ENCODE measurements at places on chromosomes 7 and 10.

DNA sequence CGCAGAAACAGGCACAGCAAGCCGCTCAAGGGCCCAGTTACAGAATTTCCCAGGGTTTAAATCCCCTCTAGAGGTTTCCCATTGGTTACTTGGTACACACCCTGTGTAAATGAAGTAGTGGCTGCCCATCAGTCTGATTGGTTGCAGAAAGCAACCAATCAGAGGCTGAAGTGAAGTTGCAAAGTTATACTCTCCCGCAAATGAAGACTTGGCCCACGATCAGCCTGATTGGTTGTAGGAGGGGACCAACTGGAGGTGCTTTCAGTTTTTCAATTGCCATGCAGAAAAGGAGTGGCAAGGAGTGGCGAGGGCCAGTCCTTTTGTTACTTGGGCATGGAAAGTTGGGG is 909.2 kb upstream of the AUTS2 start:
- no peak for DNase-seq

DNA sequence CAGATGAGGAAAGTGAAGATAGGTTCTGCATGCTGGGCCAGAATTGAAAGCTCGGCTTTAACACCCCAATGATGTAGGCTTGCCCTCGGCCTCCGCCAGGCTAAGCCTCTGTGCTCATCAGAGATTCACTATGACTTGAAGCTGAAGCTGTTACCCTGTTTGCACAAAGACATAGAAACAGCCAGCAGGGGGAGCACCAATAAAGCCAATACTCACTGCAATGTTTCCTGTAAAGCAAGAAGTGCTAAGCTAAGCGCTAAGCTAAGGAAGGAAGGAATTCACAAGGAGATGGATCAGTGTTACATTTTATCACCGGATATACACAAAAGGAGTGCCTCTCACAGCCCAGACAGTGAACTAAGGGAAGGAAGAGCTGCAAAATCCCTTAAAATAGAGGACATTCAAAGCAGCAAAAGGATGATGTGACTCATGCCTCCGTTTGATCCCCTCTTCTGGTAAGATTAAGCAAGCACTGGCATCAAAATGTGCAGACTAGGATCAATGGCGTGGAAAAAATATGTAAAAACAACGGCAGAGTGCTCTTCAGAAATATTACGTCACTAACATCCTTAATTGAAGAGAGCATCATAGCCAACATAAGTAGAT is 153.8 kb downstream of the COBL start:
- DNase-seq, result peak; percentile 52

DNA sequence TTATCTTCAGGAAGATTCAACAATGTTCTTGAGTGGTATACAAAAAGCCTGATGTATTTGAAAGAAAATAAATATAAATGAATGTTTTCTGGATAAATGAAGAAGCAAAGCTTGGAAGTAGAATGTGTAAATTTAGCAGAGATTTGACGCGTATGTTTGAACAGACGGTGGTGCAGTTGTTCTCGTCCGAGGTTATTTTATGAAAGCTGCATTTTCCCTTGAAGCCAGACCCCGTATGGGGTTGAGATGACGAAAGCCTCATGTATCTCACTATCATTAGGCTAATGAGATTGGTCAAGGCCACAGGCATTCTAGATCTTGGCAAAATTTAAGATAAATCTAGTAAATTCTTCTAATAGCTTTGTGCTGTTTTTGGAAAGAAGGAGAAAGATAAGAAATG is 195.2 kb downstream of the NXPH1 start:
- DNase-seq, result no peak

- no peak for DNase-seq
Observed at GRCh38 chr10:89283936-89284475, 17.8 kb upstream of the IFIT2 start.

DNA sequence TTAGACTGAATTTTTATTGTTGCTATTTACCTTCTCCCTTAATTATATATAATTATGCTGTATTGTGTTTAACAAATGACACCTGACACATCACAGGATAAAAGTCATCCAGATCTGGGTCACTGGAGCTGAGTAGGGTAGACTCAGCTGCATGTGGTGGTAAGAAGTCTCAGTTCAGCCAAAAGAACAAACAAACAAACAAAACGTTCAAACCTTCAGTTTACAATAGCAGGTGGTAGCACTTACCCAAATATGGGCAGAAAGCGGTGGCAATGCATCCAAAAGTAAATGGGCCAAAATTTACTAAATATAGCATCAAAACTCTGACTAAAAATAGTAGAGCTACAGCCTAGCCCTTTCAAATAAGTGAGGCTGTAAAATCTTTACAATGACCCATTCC is 42.2 kb downstream of the ZWINT start:
- DNase-seq, result no peak

DNA sequence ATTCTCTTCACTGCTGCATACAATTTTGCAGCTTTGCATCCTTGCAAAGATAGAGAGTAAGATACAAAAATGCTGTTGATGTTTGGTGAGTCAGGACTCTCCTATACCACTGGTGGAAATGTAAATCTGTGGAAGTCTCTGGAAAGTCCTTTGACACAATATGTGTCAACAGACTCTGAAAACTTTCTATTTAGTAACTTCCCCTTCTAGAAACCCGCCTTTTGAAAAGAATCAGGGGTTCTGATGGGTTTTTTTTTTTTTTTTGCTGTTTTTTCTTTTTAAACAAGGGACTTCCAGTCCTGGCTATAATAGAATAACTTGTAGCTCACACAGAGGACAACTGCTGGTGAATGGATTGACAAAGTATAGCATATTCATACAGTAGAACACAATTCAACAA is 16.4 kb downstream of the NOD1 start:
- no peak for DNase-seq

- DNase-seq, result no peak
Observed at GRCh38 chr10:122515022-122515424, 45.5 kb upstream of the DMBT1 start.

- no peak for DNase-seq
Observed at GRCh38 chr10:112446055-112446854, 459 bp downstream of the ZDHHC6 start.

DNA sequence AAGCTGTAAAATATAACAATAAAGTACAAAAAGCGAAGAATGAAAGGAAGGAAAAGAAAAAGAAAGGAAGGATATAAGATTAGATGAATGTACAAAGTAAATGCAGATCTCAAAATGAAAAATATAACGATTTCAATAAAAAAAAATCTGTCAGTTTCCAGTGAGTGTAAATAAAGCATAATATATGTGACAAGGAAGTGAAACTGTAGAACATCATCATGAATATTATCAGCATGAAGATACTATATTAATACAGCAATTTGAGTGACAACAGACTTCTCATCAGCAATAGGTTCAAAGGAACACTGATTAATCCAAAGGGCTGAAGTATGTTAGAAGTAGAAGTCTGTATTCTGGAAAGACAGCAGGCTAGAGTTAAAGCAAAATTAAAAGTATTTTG is 659.5 kb upstream of the MBL2 start:
- DNase-seq, result no peak

DNA sequence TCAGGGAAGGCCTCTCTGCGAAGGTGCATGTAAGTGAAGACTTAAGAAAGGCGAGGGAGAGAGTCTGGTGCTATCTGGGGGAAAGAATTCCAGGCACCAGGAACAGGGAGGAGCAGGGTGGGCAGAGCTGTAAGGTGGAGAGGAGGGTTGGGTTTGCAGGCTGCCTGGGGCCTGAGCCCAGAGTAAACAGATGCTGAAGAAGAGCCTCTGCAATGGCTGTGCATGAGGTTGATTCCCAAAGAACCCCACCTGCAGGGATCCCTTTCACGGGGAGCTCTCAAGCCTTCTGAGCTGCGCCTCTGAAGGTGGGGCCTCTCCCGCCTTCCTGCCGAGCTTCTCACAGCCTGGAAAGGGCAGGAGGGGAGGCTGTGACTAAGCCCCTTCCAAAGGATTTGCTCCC is 115.1 kb downstream of the RNF216 start:
- no peak for DNase-seq

GRCh38 chr7:126659124-126659523 is 593.6 kb downstream of the GRM8 start:
- DNase-seq, result no peak

GRCh38 chr10:70169011-70169410 is 1.3 kb downstream of the SAR1A start:
- DNase-seq, result peak; percentile 74

GRCh38 chr7:85823396-85824080 is 636.7 kb upstream of the SEMA3D start:
- DNase-seq, result no peak

DNA sequence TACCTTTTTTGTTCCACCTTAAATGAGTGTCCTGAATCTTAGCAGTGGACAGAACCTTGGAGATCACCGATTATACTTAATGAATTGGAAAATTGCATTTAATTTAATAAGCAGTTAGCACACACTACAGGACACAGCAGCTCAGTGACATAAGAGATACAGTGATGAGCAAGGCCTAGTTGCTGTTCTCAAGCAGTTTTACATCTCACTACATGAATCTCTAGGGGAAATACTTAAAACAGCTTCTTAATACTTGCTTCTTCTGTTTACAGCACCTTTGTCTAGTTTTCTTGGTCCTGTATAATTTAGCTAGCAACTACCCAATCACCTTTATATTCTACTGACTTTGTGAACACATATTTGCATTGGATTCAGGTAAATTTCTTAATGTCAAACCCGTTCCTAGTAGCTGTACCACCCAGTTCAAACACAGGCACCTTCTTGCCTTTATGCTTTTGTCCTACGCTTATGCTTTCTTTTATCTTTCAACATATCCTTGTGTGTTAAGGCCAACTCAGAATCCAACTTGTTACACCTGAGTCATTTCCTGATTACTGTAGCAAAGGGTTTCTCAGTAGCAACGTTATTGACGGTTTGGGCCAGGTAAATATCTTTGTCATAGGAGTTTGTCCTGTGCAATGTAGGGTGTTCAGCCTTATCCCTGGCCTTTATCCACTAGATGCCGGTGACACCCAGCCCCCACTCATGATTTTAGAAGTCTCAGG is 1.8 kb downstream of the STAM start:
- no peak for DNase-seq

- no peak for DNase-seq
Observed at GRCh38 chr7:37265006-37265405, 183.7 kb downstream of the ELMO1 start.

- no peak for DNase-seq
Observed at GRCh38 chr10:83518779-83519178, 620.5 kb upstream of the GHITM start.

DNA sequence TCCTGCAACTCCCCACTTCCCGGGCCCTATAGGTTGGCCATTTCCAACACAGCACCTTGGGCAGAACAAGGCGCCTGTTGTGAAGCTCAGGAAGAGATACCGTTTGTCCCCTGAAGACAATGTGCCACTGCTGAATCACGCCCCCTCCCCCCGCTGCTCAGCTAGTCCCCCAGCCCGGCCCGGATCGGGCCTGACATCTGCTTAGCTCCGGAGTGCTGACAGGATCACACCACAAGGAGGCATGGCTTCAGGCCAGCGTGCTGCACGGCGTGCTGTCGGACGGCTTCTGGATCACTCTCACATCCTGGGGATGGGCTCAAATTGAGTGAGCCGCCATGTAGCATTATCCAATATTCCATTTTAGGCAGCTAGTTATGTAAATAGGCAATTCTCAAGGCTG is 62.1 kb upstream of the EFCAB10 start:
- DNase-seq, result no peak

DNA sequence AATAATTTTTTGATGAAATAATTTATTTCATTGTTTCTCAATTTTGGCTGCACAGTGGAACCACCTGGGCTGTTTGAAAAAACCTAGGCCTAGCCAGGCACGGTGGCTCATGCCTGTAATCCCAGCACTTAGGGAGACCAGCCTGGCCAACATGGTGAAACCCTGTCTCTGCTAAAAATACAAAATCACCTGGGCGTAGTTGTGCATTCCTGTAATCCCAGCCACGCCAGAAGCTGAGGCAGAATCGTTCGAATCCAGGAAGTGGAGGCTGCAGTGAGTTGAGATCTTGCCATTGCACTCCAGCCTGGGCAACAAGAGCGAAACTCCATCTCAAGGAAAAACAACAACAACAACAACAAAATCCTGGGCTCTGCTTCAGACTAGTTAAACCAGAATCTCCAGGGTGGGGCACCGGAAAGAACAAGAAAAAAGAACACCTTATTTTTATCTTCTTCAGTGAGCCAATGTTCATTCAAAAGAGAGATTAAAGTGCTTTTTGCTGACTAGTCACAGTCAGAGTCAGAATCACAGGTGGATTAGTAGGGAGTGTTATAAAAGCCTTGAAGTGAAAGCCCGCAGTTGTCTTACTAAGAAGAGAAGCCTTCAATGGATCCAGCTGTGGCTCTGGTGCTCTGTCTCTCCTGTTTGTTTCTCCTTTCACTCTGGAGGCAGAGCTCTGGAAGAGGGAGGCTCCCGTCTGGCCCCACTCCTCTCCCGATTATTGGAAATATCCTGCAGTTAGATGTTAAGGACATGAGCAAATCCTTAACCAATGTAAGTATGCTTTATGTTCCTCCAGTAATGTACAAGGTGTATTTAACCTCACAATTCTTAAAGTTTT is at the start of gene CYP2C18:
Gene CYP2C18 (plus strand): TSS at position 516 of the 841 bp plus-strand sequence. CDS start 91 bp downstream, at position 607.
- DNase-seq, result no peak

DNA sequence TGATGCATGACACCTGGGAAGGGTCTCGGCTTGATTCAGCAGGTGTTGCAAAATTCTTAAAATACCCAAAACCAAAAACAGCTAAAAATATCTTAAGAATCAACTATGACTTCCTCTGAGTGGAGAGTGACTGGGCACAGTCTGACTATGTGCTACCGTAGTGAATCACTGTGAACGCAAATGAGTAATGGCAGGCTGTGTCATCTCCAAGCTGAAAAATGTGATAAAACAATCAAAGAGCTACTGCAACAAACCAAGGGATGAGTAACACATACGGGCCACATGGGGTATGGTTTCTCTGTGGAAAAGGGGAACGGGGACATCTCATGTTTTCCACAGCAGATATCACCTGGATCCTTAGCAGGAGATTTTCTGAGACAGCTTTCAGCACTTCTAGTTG is 127.5 kb downstream of the ABCA13 start:
- DNase-seq, result no peak

- no peak for DNase-seq
Observed at GRCh38 chr10:110233846-110234245, 26.4 kb downstream of the MXI1 start.

- DNase-seq, result no peak
Observed at GRCh38 chr7:108875139-108875538, 305.5 kb downstream of the DNAJB9 start.

- DNase-seq, result peak; percentile 27
Observed at GRCh38 chr10:15369256-15370211, 1.6 kb downstream of the FAM171A1 start.

DNA sequence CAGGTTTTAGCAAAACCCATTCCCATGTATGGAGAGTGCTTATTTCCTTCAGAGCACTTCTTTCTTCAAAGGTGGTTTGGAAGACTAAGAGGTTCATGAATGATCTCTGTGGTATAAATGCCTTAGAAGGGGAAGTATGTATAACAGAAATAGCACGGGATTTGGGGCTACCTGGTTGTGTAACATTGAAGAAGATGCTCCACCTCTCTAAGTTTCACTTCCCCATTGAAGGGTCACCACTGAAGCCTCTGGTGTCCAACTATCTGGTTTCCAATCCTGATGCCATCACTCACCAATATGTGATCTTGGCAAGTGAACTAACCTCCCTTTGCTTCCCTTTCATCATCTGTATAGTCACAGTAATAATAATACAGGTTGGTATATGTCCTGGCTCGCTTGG is 37.2 kb downstream of the CYCS start:
- no peak for DNase-seq

Measured in CD4-positive, alpha-beta T cell (primary cell).